ENCODE measurements at places on chromosomes 16 and 17.

- no peak for DNase-seq
Measured at GRCh38 chr17:2722611-2723010, 11.0 kb upstream of the CLUH start.

- DNase-seq, result peak; percentile 54
Measured at GRCh38 chr16:78684655-78685375, 585.4 kb downstream of the WWOX start.

- no peak for DNase-seq
Measured at GRCh38 chr17:80481284-80482057, 5.1 kb upstream of the NPTX1 start.

GRCh38 chr17:11178581-11178980, 62.4 kb upstream of the SHISA6 start:
- no peak for DNase-seq

DNA sequence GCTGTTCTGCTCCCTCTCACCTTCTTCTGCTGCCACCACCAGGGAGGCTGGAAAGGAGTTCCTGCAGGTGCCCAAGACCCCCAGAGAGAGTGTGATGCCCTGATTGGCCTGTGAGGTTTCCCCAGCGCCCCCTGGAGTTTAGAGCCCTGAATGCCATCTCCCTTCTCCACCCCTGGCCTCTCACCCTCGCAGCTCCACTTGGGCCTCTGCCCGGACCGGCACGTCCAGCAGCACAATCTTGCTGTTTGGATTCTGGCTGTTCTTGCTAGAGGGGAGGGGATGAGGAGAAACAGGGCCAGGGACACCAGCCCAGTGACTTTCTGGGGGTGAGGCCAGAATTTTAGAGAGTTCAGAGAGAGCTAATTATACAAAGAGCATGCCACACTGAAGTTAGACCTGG, 12.5 kb upstream of the FAM171A2 start:
- peak; percentile 67 for DNase-seq

DNA sequence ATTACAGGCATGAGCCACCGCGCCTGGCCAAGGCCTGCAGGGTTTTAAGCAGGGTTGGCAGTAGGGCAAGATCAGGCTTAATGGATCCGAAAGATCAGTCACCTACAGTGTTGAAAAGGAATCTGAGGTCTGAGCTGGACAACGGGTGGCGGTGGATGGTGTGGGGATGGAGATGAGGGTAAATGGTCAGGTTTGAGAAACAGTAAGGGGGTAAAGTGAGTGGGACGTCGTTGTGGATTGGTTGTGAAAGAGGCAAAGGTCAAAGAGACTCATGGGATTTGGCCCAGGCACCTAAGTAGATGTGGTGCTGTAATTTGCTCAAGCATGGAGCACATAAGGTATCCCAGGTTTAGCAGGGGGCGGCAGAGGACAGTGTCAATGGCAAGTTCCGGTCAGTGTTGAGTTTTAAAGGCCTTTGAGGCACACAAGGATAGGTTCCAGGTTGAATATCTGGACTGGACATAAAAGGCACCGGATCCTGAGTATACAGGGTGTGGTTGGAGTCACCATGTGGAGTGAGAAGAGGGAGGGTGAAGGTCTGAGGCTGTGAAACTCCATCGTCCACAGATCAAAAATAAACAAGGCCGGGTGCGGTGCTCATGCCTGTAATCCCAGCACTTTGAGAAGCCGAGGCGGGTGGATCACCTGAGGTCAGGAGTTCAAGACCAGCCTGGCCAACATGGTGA, 1.1 kb upstream of the SLC16A5 start:
- no peak for DNase-seq

GRCh38 chr16:11181899-11182279, 74.1 kb downstream of the SOCS1 start:
- no peak for DNase-seq

GRCh38 chr16:842711-843560, 42.4 kb upstream of the GNG13 start:
- DNase-seq, result no peak

DNA sequence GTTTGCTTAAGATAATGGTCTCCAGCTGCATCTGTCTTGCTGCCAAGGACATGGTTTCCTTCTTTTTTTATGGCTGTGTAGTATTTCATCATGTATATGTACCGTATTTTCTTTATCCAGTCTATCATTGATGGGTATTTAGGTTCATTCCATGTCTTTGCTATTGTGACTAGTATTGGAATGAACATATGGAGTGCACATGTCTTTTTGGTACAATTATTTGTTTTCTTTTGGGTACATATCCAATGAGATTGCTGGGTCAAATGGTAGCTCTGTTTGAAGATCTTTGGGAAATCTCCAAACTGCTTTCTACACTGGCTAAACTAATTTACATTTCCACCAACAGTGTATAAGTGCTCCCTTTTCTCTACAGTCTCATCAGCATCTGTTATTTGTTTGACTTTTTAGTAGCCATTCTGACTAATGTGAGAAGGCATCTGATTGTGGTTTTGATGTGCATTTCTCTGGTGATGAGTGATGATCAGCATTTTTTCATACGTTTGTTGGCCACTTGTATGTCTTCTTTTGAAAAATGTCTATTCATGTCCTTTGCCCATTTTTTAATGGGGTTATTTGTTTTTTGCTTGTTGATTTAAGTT, 66.2 kb downstream of the TNFRSF13B start:
- no peak for DNase-seq

DNA sequence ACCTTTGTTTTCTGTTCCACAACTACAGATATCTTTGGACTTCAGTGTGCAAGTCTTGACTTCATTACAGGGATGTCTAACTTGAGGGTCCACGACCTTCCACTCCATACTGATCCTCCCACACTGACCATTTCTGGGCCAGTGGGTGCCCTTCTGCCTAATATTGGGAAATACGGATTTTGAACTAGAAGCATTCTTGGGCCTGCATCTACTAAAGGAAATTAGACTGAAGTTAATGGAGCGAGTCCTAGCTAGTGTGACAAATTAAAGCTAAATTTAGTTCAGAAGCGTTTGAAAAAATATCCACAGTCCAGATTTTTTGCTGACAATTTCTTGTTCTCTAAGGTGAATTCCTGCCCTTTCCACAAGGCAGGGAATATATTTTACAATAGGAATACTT, 9.9 kb upstream of the TMIGD1 start:
- no peak for DNase-seq

- DNase-seq, result no peak
Measured at GRCh38 chr17:81428121-81428515, 32.9 kb downstream of the BAHCC1 start.

GRCh38 chr16:15461376-15461775, 27.0 kb downstream of the BMERB1 start:
- DNase-seq, result no peak

DNA sequence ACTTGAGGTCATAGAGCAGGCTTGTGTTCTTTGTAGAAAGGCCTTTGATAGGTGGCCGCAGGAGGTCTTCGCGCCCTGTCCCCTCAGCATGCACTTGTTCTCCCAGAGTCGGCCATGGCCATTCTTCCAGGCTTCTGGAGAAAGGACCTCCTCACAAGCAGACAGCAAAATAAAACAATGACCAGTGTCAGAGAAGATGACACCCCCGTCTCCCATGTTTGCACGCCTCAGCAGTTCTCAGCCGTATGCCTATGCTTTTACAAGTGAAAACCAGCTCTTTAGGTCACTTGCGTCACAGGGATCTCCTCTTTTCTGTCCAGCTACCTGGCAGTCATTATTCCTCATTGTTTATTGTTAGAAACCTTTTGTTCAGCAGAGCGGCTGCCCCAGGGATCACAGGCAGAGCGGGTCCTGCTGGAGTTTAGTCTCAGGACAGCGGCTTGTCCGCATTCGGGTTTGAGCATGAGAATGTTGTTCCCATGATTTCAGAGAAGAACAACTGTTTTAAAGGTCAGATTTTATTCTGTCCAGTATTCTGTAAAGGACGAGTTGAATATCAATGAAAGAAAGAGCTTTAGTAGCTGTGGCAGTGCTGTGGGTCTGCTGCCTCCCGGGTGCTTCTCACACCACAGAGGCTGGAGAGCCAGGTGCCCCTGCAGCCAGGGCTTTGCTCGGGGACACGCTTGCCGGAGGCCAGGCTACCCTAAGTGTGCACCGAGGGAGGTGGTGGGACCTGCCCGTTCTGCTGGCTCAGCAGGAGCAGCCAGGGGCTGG, 123.9 kb downstream of the RPTOR start:
- no peak for DNase-seq

DNA sequence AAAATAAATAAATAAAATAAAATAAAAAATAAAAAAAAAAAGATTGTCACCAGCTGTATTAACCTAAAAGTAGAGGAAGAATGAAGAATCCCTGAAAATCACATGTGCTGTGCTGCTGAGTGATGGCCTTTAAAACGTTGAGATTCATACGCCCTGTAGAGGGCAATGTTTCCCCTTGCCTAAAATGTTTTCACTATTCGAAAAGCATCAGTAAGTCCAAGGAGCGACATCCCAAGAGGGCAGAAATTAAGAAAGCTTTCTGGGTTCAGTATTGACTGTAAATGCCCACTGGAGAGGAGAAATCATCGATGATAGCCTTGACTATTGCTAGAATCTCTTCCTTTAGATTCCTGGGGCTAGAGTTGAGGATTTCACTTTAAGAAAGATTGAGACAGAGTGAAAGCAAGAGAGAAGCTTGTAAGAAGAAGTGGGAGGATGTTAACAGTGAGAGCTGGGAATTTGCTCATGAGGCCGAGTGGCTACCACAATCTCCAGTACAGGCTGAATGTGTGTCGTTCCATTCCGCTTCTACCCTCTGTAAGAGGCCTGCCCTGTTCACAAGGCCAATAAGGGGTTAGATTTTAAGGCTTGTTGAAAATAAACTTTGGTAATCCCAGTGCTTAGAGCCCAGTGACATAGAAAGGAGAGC, 170.8 kb upstream of the FAM20A start:
- DNase-seq, result no peak

DNA sequence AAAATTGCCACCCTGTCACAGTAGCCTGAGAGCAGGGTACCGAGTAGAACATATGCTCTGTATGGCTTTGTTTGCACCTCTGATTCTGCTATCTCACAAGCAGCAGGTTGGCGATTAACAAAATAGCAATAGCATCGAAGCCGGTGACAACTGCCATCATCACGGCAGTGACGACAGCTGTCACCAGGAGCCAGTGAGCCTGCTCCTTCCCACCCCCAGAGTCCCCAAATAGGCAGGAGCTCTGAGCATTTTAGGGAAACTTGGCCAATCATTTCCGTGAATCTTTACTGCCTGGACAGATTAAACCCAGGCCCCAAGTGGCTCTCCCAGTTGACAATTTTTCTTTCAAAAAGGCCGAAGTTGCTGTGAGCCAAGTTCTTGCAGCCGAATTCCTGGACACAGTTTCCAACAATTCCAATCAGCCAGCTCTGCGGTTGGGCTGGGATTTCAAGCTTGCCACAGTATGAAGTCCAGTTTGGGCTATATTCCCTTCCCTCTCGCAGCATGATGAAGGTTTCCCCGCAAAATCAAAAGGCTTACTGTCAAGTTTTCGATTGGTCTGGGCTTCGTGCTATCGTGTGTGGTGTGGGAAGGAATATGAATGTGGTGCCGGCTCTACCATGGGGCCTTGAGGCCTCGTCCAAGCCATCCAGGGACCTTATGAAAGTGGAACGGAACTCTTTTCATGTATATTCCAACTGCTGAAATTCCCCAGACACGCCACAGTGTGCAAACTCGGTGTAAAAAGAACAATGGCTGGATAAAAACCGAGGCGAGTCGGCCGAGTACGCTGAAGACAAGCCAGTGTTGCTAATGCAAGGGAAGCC, 186.6 kb downstream of the C16orf78 start:
- DNase-seq, result peak; percentile 77

DNA sequence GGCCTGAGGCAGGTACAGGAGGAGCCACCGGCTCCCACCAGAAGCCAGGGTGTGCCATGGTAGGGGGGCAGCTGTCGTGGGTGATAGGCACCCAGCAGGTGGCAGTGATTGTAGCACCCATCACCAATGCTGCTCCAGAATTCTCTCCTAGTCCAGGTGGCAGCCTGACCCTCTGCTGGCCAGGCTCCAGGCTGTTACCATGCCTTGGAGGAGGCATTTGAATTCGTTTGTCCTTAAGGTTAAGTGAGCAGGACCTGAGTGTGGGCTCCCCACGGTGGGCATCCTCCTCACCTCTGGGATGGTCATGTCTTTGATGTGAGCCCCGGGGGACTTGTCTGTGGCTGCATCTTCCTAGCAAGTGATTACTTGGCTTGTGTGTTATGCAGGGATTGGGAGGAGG, 59.4 kb downstream of the RGS9 start:
- no peak for DNase-seq

DNA sequence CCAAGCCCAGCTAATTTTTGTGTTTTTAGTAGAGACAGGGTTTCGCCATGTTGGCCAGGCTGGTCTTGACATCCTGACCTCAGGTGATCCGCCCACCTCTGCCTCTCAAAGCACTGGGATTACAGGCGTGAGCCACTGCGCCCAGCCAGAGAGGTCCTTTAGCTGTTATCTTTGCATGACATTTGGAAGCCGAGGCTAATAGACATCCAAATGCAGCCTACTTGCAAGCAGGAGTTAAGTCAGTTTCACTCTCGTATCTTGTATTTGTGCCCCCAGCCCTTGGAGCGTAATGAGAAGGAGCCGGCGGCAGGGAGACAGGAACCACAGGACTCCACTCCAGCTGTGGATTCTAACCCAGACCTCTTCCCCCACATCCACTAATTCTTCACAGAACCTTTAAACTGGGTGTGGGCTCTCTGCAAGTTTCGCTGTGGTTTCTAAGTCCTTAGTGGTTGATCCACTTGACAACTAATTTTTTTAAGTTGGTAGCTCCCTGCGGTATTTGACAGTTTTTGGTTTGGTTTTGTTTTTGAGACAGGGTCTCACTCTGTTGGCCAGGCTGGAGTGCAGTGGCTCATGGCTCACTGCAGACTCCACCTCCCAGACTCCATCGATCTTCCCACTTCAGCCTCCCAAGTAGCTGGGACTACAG, 3.1 kb upstream of the CYTH1 start:
- peak; percentile 26 for DNase-seq

GRCh38 chr16:66986559-66986958, 1.8 kb upstream of the CES4A start:
- DNase-seq, result no peak

- DNase-seq, result no peak
Measured at GRCh38 chr16:17590711-17591654, 120.2 kb upstream of the XYLT1 start.

DNA sequence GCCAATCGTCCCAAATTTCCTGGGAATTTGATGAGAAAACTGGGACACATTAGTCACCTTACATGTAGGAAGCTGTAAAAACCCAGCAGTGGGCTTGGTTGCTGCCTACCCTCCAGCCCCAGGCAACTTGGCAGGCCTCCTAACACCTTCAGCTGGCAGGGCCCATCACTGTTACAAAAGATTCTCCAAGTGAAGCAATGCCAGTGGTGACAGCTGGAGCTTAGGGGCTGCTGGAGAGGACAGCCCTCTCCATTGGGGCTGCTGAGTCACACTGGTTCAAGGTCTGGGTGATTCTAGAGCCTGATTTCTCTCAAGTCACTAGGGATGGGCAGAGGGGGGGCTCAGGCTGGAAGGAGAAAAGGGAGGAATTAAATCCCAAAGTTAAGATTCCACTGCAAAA, 180.6 kb downstream of the COPRS start:
- peak; percentile 67 for DNase-seq

GRCh38 chr17:81647640-81648012, 8.7 kb downstream of the PDE6G start:
- no peak for DNase-seq

GRCh38 chr17:62780269-62780668, 27.8 kb downstream of the MARCHF10 start:
- no peak for DNase-seq

- no peak for DNase-seq
Measured at GRCh38 chr16:50721549-50722404, 20.1 kb upstream of the CYLD start.

GRCh38 chr16:68197250-68197649, 38.7 kb downstream of the ESRP2 start:
- DNase-seq, result no peak

Measured in right forelimb (tissue), 1 donor.